ENCODE measurements at places on chromosomes 3 and 15.

GRCh38 chr15:77221708-77222107 lies 150.8 kb upstream of the TSPAN3 start:
- DNase-seq = no peak

- DNase-seq = no peak
These were observed 369.2 kb upstream of the MCTP2 start for GRCh38 chr15:93861956-93862741.

- DNase-seq = no peak
These were observed 383.5 kb upstream of the WNT5A start for GRCh38 chr3:55870594-55870993.

- DNase-seq = no peak
These were observed 243.3 kb upstream of the TOPAZ1 start for GRCh38 chr3:43998370-43998835.

- DNase-seq = no peak
These were observed 15.0 kb downstream of the SCG5 start for GRCh38 chr15:32656496-32656895.

- DNase-seq = no peak
These were observed 30.9 kb downstream of the DAG1 start for GRCh38 chr3:49500732-49501609.

GRCh38 chr3:156174229-156174847 lies 54.0 kb downstream of the KCNAB1 start:
- DNase-seq = no peak

- no peak for DNase-seq
These were observed 62.8 kb upstream of the HERC1 start for GRCh38 chr15:63896336-63897115.

GRCh38 chr15:34837246-34838016 lies 42.1 kb upstream of the ACTC1 start:
- no peak for DNase-seq

- DNase-seq = no peak
These were observed 520.1 kb downstream of the ROBO1 start for GRCh38 chr3:79247725-79248043.

DNA sequence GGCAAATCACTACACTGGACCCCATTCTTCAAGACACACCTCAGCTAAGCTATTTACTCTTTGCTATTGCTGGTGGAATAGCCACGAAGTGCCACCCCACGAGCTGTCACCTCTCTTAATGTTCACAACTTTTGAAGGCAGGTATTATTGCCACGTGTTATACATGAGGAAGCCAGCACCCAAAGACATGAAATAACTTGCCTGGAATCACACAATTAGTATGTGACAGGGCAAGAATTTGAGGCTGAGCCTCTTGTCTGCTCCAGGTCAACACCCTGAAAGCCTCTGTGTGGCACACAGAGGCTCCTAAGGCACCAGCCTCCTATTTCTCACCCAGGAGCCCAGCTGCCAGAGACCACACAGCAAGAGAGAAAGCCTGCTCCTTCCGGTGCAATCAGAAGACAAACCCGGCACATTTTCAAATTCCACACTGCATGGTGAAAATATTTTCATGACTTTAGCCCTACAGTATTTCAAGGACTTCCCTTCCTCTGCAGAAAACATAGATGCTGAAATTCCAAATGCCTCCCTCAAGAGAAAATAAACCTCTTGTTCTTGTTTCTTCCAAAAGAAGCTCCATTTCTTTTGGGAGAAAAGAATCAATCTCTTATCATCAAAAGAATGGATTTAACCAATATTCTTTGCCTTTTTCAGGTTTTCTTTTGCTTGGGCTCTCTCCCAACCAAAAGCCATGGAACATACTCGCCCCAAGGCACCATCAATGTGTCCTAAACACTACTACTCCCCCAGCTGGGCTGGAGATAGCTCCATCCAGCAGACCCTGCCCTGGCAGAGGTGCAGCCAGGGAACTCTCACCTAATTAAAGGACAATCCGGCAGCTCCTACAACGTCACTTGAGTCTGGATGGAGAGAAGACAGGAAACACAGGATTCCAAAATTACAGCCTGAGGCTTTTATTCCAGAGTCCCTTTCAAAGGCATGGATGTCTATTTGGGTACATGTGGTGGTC lies 84.7 kb upstream of the THBS1 start:
- DNase-seq = no peak

DNA sequence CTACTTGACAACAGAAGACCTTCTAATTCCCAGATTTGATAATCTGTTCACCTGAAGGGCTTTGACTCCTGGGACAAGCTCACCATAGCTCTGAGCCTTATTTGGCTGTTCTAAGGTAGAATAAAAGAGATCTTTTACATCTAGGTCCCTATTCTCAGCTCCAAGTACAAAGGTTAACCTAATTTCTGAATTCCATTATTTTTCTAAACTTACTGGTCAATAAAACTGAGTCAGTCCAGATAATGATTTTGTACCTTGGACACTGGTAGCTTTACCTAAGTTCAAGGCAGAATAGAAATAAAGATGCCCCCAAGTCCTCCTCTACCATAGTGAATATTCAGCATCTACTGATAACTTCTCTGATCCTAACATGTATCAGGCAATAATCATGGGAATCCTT lies 81.8 kb upstream of the MEX3B start:
- DNase-seq = no peak

GRCh38 chr3:81363816-81364215 lies 397.6 kb downstream of the GBE1 start:
- no peak for DNase-seq

- no peak for DNase-seq
These were observed 18.5 kb downstream of the C3orf85 start for GRCh38 chr3:109154979-109155378.

GRCh38 chr15:76075046-76075445 lies 15.3 kb downstream of the TMEM266 start:
- no peak for DNase-seq

GRCh38 chr3:143236226-143236964 lies 116.8 kb downstream of the CHST2 start:
- DNase-seq = no peak

DNA sequence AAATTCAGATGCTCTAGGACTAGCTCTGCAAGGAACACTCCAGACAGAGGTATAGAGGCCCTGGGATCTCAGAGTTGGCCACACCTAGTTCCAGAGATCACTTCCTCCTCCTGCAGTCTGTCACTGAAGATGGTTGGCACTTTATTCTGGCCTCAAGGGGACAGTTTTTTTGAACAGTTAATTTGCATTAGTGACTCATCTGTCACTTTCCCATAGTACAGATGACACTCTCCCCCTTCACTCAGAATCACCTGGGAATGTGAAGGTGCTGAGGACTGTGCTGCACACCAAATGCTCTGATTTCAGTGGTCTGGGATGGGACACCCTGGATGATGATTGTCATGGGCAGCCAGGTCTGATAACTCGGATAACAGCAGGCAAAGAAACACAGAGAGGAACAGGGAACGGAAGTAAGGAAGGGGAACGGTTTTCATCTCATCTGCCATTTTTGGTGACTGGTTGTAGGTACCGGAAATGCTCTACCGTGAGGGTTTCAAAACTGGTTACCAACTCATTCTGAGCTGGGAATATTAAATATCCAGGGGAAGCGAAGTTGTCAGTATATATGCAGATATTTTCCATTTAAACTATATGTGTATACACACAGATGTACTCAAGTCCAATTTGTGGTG lies 232.5 kb upstream of the ST8SIA2 start:
- DNase-seq = no peak

DNA sequence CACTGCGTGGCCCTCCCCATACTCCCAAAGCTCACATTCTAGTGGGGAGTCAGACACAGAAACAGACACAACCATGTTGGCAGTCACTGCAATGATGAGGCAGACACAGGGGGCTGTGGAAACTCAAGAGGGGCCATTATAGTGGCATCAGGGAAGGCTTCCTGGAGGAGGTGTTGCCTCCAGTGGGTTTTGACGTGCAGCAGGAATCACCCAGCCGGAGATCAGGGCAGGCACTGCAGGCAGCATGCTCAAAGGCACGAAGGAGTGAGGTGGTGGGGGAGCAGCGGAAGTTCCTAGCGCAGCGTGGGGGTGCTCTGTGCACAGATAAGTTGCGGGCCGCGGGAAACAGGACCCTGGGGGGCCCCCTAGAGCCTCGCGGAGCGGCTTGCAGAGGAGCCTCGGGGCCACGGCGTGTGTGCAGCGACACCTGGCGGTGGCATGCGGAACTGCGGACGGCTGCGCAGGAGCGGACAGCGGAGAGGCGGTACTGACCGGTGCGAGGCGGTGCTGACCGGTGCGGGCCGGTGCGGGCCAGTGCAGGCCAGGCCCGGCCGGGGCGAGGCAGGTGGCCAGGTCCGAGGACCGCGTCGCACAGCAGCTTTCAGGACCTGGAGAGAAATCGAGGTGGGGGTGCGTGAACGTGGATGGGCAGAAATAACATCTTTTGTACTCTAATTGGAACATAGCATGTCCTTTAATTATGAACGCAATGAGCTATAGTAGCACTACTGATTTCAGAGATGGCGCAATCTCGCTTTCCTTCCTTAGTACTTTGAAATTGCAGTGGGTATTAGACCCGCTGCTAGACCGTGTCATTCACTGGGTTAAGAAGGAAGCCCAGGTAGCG lies 101.5 kb downstream of the FBLN2 start:
- DNase-seq = peak; percentile 46

DNA sequence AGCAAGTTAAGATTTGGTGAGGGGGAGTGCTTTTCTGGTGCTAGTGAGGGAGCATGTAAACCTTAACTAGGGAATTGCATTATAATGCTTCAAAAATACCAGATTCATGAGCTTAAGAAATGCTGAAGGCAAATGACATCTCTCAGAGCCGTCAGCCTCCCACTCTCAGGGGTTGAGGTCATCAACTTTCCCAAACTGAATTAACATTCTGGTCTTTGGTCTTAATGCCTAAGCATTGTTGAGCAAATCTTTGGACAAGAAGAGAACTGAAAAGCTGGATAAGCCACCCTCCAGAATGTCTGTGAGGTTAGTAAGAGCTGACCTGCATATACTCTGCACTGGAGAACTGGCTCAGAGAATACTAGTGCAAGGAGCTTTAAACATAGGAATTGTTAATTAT lies 124.9 kb upstream of the GAP43 start:
- DNase-seq = no peak

DNA sequence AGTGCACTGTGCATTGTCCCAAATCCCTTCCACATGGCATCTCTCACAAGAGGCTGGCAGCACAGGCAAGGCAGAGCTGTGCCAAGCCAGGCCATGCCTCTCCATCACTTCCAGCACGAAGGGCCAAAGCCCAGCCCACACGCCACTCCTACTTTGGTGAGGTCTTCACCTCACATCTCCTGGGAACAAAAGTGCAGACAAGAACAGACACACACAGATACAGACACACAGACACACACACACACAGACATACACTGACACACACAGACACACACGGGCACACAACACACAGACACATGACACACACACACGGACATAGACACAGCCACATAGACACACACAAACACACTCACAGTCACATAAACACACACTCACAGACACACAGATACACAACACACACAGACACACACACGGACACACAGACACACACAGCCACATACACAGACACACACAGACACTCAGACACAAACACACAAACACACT lies 233.3 kb downstream of the UACA start:
- no peak for DNase-seq

DNA sequence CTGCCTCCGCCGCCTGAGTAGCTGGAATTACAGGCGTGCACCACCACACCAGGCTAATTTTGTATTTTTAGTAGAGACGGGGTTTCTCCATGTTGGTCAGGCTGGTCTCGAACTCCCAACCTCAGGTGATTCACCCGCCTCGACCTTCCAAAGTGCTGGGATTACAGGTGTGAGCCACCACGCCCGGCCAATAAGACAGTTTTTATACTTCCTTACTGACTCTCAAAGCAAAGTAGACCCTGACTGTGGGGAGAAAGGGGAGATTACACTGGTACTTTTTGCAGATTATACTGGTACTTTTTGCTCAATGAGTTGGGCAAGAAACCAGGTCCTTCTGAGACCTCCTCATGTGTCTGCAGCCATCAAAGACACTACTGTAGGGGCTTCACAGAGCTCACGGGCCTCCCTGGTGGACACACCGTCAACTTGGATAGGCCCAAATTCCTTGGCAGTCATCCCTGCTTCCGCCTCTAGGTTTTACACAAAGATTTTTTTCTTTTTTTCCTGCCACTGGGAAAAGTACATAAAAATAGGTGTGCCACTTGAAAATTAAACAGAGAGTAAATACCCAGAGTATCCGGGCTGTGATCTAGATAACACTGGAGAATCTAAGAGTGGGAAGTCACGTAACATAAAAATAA lies 143.3 kb upstream of the WNT5A start:
- no peak for DNase-seq

- DNase-seq = no peak
These were observed 129.2 kb upstream of the BNIP2 start for GRCh38 chr15:59818336-59818735.

- no peak for DNase-seq
These were observed 33.4 kb downstream of the IGDCC3 start for GRCh38 chr15:65344214-65344913.

DNA sequence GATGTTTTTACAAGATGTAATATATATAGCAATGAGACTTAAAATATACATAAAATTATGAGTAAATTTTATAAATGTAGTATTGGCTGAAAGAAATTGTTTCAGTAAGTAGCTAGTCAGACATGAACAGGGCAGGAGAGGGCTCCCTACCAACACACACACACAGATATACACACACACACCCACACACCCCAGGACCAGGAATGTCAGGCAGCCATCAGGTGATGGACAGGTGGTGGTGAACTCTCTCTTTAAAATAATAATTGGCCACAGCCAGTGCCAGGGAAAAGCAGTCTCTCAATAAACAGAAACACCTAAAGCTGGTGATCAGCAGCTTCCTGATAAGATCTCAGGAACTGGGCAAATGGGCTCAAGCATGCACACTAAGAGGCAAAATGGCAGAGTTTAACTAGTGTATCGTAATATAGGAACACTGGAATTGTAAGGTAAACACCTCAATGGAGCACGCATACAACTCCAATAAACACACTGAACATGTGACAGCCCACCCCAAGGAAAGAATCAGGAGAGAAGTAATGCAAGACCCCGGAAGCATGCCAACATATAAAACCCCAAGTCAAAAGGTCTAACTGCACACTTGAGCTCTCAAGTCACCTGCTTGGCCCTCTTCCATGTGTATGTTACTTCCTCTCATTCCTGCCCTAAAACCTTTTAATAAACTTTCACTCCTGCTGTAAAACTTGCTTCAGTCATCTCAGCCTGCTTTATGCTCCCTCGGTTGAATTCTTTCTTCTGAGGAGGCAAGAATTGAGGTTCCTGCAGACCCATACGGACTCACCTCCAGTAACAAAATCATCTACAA lies 1034.1 kb upstream of the SEMA6D start:
- DNase-seq = no peak

GRCh38 chr3:141737093-141737492 lies 1.0 kb upstream of the RNF7 start:
- DNase-seq = no peak

DNA sequence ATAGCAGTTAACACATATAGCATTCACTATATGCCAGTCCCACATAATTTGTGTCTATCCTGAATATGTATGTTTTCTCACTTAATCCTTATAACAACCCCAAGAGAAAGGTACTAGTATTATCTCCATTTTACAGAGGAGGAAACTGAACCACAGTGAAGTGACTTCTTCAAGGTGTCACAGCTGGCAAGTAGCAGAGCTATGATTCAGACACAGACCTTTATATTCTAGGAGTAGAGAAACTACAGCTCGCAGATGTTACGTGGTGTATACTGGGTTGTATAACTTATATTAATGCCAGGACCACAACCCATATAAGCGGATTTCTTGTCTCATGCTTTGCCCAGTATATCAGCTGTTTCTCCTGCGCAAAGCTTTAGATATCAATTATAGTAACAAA lies 29.5 kb upstream of the ICE2 start:
- DNase-seq = no peak
